ELR (cell line): ENCODE measurements at places on chromosomes 2 and 18.

- no peak for DNase-seq
Measured at GRCh38 chr2:31247711-31248110, 13.8 kb downstream of the EHD3 start.

- DNase-seq: no peak
Measured at GRCh38 chr2:111667001-111667400, 217.0 kb downstream of the ANAPC1 start.

DNA sequence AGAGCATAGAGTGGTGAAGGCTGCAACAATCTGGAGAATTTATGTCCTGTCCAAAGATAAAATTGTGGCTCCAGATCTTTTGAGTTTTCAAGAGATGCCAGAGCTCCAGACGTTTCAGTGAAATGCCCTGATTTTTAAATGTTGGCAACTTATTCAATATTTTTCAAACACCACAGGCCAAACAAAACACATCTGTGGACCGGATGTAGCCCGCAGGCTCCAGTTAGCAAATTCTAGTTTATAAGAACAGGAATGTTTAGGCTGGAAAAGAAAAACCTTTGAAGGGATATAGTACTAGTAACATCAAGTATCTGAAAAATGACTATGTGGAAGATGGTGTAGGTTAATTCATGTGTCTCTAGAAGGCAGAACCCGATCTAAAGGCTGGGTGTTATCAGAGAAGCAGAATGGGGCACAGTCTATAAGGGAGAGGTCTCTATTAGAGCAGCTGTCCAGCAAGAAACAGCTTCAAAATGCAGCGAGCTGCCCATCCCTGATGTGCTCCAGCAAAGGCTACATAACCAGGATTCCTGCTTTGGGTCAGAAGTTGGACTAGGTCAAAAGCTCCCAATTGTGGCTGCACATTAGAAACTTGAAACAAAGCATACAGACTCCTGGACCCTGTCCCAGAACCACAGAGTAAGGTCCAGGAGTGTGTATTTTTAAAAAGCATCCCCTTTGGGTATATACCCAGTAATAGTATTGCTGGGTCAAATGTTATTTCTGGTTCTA is 105.9 kb downstream of the ANKRD44 start:
- no peak for DNase-seq

GRCh38 chr2:174074831-174075230 is 109.7 kb upstream of the SP3 start:
- DNase-seq: no peak

- DNase-seq: no peak
Measured at GRCh38 chr18:73004260-73004659, 136.5 kb upstream of the NETO1 start.

DNA sequence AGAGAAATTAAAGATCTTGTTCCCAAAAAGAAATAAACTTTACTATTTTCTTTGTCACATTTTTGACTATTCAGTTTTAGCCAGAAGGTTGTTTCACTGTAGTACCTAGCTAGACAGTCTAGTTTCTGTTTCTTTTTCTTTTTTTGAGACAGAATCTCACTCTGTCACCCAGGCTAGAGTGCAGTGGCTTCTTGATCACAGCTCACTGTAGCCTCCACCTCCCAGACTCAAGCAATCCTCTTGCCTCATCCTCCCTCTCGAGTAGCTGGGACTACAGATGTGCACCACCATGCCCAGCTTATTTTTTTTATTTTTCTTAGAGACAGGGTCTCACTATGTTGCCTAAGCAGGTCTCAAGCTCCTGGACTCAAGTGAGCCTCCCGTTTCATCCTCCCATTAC is 2.2 kb downstream of the RBM45 start:
- no peak for DNase-seq
